Stimulated activated CD4-positive, alpha-beta T cell treated with anti-CD3 and anti-CD28 coated beads, Interleukin-4, amount 100 ng/mL, for 4 hours (primary cell): ENCODE measurements at places on chromosomes 3 and 15.

DNA sequence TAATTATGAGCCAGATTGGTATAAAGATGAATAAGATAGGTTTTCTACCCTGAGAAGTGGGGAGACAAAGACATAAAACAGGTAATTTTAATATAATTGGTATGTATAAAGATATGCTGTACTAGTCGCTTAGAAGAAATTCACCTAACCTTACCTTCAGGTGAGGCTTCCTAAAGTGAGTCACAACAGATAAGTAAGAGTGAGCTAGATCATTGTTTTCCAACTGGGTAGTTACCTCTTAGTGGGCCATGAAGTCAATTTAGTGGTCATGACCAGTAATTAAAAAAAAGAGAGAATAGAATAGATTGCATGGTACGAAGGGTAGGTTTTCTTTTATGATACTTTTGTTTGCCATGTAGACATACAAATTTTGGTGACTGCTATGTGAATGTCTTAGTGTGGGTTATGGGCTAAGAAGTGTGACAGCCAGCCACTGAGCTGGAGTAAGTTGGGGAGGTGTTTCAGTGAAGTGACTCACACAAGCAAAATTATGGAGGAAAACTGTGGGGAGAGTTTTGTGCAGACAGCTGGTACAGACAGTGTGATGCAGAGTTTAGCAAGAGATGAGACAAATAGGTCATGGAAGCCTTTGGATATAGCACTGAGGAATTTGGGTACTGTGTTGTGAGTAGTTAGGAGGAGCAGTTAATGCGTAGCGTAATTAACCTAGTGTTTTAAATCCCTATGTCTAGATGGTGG, 8.2 kb downstream of the TRNT1 start:
- no peak for DNase-seq

DNA sequence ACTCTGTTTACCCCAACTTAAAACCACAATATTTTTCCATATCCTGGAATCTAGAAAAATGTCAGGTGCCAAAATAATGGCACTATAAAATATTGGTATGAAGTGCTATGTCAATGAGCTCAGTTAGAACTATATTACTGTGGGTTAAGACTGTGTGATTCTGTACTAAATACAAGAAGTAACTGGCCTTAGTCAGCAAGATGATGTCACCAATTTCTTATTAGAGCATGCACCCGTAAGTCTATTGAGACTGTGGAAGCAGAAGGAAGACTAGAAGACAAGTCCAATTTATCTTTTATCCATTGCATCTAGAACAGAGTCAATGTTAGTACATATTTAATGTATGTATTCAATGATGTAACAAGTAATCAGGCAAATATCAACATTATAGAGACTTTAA, 25.0 kb downstream of the LRRC58 start:
- no peak for DNase-seq

DNA sequence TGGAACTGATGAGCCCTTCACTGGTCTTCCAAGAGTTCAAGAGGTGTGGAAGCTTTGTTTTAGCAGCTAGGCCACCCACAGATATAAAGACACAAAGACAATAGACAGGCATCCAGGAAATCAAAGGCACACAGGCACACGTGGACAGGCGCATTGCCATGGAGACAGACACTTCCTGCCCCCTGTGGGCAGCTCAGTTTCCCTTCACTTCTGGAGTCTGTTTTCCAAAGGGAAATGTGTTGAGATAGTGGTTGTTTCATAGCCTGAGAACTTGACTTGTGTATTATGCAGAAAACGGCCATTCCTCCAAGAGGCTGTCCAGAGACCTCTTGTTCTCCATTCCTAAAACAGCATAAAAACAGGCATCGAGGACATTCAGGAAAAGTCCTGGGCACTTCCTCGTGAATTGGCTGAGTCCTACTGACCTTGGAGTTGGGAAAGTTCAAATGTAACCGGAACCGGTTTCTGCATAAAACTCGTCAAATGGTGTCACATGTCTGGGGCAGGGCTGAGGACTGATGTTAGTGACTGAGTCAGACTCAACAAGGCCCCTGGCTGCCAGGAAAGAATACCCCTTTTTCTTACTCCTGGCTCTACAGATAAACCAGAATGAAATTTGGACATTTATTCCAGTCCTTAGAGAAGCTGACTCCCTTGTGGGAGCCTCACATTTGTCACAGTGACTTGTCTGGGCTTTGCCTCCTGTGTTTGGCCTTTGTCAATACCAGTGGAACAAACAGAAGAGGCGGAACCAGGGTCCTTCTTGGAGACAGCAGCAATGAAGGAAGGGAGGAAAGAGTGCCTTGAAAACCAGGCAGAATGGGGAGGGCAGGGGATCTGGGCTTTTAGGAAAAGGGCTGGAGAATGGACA, 1.3 kb downstream of the ALPK3 start:
- no peak for DNase-seq

GRCh38 chr15:101266034-101266433, 11.3 kb downstream of the SELENOS start:
- no peak for DNase-seq

DNA sequence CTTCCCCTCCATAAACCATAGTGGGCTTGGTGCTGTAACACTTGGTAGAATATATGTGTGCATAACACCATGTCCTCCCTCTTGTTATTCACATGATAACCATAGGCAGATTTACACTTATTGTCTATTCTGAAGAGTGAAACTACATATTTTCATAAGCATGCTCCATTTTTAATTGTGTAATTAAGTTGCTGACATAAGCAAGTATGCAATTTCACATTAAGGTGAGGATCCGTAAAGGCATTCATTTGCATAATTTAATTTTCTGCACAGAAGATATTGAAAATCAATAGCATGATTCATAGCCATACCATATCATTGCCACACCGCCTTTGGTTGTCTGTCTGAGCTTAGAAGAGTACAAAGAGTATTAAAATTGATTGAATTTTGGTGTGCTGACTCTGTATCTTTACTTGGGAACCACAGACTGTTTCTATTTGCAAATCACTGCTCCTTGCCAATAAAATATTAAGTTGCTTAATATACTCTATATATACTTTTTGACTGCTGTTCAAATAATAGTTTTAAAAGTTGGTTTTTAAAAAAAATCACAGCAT, 182.4 kb downstream of the PTPRG start:
- DNase-seq, result no peak
